ENCODE measurements at places on chromosomes 12 and 14. TPM values are rescaled to one million over a fixed set of nuclear protein-coding genes. Genes with fewer than 3 reads are reported as not detected.

GRCh38 chr14:50121486-50121885 is 5.1 kb upstream of the VCPKMT start:
- H3K4me3 ChIP-seq = no peak overlapping the region
- no peak for DNase-seq
- H3K27me3 ChIP-seq = no peaks in the 10 kb centered on the region
- no peak overlapping the region for H3K27ac ChIP-seq

- H3K4me1 ChIP-seq = no peaks in the 10 kb centered on the region
- H3K36me3 ChIP-seq = no peaks in the 10 kb centered on the region
- no peak overlapping the region for H3K4me3 ChIP-seq
Observed at GRCh38 chr14:97719931-97720330, 922.7 kb downstream of the VRK1 start.

Gene NID2
- total RNA-seq = 96.3 TPM

Gene BHLHE41
- 1.6 TPM for total RNA-seq

DNA sequence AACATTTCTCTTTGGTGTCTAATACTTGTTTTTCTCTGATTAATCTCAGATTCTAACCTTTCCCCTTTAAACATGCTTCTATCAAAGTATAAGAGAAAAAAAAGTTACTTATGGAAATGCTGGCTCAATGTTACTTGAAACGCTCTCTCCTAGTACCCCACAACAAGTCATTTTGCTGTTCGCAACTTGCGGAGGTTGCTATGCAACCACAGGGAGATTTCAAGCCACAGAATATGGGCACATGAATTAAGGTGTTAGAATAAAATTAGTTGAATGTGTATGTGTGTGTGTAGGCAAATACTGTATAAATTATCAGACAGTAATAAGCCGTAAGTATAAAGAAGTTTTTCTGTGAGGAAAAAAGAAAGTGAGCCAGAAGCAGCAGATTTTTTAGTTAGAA is 80.6 kb downstream of the CCDC59 start:
- H3K4me3 ChIP-seq = no peak overlapping the region
- H3K4me1 ChIP-seq = no peaks in the 10 kb centered on the region
- H3K36me3 ChIP-seq = no peaks in the 10 kb centered on the region
- no peak overlapping the region for H3K27ac ChIP-seq

DNA sequence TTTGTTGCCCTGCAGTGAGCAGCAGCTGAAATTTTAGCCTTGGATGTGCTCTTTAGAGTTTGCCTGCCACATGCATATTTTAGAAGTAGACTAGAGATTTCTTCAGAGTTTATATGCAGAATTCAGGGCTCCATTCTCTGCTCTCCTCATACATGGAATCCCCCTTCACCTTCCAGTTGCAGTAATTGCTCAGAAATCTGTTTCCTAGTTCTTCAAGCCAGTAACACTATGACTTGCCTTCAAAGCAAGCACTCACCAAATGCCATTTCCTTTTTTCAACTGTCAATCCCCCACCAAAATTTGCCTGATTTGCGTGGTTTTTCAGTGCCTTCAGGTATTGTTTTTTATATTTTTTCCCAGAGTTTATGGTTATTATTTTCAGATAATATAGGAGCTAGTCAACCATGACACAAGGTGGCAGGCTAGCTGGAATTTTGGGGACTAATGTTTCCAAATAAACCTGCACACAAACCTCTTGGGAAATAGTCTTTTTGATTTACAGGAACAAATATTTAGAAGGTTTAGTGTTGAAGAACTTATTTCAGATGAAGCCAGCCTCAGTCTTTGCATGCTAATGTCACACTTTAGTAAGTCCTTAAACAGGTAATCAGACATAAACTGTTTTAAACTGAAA is 79.2 kb downstream of the ASCL1 start:
- H3K4me3 ChIP-seq = no peak overlapping the region
- H3K27me3 ChIP-seq = no peaks in the 10 kb centered on the region
- no peak overlapping the region for H3K27ac ChIP-seq

DNA sequence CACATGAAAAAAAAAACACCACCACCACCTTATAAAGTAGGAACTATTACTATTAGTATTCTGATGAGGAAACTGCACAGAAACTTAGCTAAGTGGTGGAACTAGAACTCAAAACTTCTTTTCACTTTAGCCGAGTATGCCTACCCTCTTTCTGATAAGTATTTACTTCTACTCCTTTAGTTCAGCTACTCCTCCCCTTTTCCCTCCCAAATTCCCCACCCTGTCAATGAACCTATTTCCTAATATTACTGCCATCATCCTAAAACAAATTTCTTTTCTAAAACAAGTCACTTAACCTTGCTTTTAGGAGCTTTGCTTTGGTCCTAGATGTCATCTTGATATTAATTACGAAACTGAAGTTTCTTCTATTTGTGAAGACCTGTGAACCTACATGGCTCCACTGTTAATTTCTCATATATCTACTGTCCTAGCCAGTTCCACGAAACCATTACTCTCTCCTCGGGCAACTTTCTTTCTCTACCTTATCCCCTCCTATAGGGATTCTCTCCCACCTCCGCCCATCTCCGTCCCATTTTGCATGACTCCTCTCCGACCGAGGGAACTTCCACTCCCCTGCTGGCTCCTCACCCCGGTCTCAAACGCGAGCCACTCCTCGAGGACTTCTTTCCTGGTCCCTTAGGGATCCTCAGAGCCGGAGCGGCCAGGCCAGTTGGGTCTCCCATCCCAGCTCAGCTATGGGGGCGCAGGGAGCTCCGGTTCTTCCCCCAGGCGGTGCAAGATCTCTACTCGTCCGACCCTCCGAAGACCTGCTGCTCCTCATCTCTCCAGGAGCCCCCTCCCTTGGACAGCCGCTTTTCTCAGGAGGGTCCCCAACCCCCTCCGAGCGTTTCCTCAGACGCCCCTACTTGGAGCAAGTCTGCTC is 1.1 kb downstream of the NUMB start:
- peak overlapping the region; percentile 82 for H3K27ac ChIP-seq
- H3K4me3 ChIP-seq = peak overlapping the region; percentile 82
- no peaks in the 10 kb centered on the region for H3K27me3 ChIP-seq
- H3K4me1 ChIP-seq = peaks cover 12% of the 10 kb centered on the region
- DNase-seq = peak; percentile 40

GRCh38 chr12:123410041-123410412 is 26.1 kb downstream of the KMT5A start:
- H3K4me1 ChIP-seq = no peaks in the 10 kb centered on the region
- no peaks in the 10 kb centered on the region for H3K27me3 ChIP-seq
- H3K36me3 ChIP-seq = peaks cover 37% of the 10 kb centered on the region
- no peak for DNase-seq

GRCh38 chr12:25491396-25492325 is 61.4 kb downstream of the LMNTD1 start:
- H3K4me3 ChIP-seq = no peak overlapping the region
- DNase-seq = no peak
- H3K4me1 ChIP-seq = no peaks in the 10 kb centered on the region
- no peaks in the 10 kb centered on the region for H3K27me3 ChIP-seq

DNA sequence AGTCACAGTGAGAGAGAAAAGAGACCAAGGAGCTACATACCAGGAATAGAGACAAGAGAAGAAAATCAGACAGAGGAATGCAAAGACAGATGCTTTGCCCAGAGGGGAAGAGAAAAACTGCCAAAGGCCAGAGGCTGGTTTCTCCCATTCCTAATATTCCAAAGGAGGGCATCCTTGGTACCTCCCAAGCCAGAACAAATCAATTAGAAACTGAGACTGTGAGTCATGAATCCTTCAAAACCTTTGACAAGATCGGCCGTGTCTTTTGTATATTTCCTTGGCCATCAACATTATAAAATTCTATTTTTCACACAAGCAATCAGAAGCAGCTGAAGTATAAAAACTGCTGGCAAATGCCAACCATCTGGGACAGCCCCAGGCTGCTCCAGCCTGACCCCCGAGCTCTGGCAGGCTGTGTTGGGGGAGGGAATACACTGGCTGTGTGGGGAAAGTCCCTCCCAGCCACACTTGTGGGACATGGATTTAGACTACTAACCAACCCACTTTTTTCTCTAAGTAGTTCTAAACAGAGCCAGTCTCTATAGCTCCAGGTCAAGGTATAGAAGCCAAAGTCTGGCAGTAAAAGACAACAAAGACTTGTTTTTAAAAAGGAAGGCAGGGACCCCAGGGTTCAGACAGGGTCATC is 13.7 kb downstream of the POMT2 start:
- peaks cover 40% of the 10 kb centered on the region for H3K4me1 ChIP-seq
- peaks cover 16% of the 10 kb centered on the region for H3K36me3 ChIP-seq
- peak; percentile 84 for DNase-seq
- H3K4me3 ChIP-seq = no peak overlapping the region
